ENCODE measurements at places on chromosomes 2 and 18.

- no peak for DNase-seq
These were observed 1338.0 kb upstream of the ACVR2A start for GRCh38 chr2:146506851-146507250.

- peak; percentile 6 for DNase-seq
These were observed 234.9 kb downstream of the FHOD3 start for GRCh38 chr18:36532394-36532793.

DNA sequence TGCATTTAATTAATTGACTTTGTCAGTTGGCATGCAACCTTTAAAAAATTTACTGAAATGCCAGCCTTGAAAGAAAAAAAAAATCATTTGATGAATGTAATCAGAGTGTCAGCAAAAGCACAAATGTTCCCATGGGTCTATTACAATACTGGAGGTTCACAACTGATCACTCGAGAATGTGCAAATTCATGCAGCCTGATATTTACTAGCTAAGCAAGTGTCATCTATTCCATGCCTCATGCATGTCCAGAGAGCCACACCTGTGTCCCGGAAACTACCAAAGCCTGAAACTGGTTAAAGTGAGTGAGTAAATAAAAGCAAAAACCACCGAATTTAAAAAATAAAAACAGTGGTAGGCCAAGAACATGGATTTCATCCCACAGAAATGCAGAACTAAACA lies 415.3 kb upstream of the ID2 start:
- DNase-seq = no peak

DNA sequence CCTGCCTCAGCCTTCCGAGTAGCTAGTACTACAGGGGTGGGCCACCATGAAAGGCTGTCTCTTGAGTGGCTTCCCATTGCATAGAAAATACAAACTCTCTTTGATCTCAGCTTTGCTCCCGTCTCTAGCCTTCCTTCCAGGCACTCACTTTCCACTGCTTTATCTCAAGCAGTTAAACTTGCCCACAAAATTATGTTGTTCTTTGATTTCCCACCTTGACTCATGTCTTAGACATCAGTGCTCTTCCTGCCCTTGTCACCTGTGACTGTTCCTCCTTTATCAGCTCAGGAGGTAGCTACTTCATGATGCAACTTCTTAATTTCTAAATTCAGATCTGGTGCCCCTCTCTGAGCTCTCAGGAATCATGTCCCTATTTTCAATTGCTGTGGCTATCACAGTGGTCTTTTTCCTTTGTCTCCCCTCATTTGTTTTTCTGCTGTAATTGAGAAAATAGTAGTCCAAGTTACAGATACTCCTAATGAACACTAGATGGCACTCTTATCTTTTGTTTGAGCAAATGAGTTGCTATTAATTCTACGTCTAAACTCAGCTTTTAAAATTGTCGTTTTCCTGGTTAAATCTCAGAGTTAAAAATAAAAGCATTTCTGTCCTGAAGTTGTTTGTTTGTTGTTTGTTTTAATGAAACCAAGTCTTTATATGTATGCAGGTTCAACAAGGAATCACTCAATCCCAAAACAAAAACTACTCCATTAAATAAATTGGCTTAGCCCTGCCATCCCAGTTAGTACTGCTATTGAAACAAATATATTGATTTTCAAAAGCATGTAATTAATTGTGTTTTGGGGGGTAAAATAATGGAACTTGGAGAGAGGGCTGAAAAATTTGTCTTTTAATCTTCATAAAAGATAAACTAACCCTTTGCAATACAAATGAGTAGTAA lies 46.9 kb upstream of the GREB1L start:
- DNase-seq = peak; percentile 6

DNA sequence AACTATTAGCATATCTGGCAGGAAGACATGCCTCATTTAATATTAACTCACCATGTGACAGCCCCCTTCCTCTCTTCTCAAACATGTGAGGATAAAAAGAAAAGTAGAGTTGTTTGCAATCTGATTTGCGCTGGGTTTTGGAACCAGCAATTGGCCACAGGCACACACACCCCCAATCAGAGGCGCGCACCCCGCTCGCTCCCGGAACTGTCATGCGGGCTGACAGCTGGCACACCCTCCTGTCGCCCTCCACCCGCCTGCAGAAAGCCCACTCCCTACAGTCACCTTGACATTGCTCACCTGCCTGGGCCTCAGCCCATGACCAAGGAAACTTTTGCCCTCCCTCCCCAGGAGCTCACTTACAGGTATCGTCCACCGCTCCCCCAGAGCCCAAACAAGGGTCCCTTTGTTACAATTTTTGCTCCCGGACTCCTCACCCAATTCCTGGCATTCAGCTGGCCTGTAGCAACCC lies 1.1 kb downstream of the COBLL1 start:
- no peak for DNase-seq

DNA sequence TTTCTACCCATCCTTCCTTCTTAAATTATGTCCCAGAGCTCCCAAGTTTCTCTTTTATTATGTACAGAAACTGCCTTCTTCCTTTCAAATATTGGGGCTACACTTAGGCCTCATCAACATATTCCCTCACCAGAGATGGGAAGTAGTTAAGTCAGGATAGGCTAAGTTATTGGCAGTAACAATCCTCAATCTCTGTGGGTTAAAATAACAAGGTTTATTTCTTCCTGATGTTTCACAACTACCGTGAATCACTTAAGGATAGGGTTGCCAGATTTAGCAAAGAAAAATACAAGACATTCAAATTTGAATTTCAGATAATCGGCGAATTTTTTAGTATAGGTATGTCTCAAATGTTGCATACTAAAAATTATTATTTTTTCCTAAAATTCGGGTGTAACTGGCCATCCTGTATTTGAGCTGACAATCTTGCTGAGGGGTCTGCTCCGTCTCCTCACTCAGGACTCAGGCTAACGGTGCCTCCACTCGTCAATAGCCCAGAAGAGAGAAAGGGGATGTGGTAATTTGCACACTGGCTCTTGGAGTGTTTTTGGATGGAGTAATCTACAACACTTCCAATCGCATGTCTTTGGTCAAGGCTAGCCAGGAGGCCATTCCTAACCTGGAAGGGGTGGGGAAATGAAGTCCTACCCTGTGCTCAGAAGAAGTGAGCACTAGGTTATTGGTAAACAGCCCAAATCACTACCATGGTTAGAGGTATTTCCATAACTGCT lies 91.7 kb downstream of the ACTR3 start:
- DNase-seq = no peak

DNA sequence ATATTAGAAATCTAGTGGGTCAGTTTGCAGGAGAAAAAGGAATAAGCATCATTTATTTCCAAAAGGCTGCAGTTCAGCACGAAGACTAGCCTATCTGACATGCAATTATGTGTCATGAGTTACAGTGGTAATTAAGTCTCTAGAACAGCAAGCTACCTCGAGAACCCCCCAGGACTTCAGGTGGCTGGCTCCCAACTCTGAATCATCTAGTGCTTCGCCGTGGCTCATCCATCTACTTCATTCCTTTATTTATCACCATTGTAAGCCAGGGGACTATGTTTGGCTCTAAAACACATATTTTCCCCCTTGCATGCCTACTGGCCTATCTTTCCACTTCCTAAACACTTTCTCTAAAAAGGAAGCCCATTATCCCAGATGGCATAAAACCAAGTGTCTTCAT lies 121.6 kb downstream of the TXNL1 start:
- DNase-seq = peak; percentile 58

- DNase-seq = no peak
These were observed 31.1 kb downstream of the DOK1 start for GRCh38 chr2:74585406-74586185.

DNA sequence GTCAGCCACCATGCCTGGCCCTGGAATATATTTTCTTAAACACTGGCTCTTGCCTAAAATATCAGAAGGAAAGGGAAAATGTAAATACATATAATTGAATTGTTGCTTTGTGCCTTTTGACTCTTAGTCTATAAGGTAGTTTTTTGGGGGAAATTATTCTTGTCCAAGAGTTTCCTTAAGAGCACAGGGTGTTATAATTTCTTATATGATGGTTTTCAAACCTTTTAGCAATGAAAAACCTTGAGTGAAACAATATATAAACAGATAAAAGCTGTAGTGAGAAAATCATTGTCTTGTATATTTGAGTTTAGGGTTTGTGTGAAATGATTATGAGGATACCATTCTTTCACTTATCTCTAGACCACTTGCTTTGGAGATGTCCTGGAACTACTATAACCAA lies 40.2 kb downstream of the DDX1 start:
- no peak for DNase-seq

DNA sequence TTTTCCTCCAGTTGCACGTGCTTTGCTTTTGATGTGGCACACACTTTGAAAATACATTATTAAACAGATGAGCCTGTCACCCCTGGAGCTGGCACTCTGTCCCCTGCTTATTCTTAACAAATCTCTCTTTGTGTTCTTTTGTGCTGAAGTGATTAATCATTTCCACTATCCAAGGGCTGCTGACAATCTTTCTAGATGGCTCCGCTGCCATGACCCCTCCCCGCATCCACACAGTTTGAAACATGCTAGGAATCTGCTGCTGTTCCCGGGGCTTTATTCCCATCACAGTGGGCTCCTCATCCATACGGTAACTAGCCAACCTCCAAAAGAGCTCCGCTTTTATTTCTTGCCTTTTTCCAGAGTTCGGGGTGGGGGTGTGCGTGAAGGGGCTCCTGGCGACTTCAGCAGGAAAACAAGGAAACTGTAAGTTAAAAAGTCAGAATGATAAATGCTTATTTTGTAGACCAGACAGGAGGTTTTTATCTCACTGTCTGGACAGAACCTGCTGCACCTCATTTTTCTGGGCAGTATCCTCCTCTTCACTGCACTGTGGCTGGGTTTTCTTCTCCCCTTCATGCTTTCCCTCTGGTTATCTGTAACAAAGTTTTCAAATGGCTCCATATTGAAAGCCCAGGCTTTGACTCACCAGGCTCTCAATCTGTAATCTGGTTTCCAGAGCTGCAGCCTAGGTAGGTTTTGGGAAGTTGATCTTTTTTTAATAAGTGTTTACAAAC lies 319.7 kb downstream of the AFF3 start:
- no peak for DNase-seq

DNA sequence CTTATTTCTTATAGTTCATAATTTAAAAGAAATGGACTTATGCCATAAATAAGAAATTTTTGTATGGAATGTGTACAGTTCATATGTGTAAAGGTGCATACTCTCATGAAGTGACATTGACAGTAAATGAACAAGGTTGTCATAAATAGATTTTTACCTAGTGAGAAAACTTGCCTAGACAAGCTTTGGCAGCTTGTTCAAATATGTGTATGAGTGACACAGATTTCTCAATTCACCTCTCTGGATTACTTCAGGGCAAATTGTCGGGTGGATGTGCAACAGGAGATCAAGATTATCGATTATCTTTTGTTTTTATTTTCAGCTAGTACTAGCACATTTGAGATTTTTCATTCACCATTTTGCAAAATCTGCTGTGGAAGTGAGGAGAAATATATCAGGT lies 758.1 kb upstream of the ACVR2A start:
- no peak for DNase-seq

GRCh38 chr2:181430406-181431118 lies 26.6 kb upstream of the ITGA4 start:
- peak; percentile 25 for DNase-seq

DNA sequence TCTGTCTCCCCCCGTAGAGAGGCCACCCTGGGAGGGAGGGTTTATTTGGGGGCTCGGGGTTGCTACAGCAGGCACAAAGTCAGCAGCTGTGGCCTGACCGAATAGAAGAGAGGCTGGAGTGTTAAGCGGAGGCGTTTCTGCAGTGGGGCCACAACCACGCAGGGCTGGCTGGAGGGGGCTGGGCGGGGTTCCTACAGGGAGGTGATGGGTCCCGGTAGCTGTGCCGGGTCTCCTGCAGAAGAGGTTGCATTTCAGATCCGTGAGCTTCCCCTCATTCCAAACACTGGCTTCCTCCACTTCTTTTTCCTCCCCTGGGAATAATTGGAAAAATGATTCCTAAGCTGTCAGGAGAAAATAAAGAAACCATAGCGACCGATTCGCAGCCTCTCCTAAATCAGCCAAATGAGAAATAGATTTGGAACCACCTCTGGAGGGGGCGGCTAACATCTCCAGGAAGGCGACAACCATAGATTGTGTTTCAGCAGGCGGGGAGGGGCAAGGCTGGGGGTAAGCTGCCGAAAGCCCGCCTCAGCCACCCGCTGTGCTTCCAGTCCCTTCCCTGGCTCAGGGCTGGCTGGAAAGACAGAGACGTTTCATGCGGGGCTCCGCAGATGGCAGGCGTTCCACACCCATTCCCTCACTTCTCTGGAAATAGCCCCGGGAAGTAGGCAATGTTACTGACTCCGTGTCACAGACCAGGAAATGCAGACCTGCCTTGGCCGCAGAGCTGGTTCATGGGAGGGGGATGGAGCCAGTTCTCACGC lies 85.6 kb upstream of the TAF1B start:
- peak; percentile 38 for DNase-seq

GRCh38 chr2:71887196-71887595 lies 260.5 kb downstream of the CYP26B1 start:
- no peak for DNase-seq

GRCh38 chr18:41974796-41975201 lies 19.8 kb downstream of the PIK3C3 start:
- DNase-seq = no peak

DNA sequence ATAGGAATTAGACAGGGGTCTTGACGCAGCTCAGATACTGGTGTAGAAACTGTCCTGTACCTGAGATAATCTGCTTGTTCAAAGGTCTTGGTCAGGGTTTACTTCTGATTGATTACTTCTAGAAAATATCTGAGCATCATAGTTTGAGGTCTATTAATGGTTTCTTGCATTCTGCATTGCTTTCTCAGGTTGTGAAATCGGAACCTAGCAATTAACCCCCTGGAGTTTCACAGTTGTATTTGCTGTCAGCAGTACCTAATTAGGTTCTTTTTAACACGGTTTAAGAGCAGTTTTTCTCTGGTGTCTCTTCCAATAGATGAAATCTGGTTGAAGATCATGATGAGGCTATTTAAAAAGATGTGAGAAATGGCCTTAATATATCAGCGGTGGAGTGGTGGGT lies 428.6 kb upstream of the SYT4 start:
- DNase-seq = no peak

DNA sequence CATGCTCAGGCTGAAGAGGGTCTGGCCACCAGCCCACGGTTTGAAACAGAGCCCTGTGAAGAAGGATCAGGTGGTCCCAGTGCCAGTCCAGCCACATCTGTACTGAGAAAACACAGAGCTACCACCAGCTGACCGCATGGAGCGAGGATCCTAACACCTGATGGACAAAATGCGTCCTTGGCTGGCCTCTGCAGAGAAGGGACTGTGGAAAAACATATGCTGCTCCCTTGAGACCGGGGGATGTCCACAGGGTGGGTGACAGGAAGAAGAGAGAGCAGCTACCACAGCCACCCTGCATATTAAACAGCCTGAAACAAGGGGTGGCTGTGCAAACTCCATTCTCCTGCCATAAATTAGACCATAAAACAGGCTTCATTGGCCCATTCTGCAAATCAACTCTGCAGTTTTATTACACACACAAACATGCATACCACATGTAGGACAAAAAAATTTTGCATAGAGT lies 137.2 kb downstream of the BCL2 start:
- DNase-seq = no peak

Measured in fibroblast of skin of left biceps (primary cell).